ENCODE measurements at places on chromosomes 13 and 19. TPM values are rescaled to one million over a fixed set of nuclear protein-coding genes. Genes with fewer than 3 reads are reported as not detected.

DNA sequence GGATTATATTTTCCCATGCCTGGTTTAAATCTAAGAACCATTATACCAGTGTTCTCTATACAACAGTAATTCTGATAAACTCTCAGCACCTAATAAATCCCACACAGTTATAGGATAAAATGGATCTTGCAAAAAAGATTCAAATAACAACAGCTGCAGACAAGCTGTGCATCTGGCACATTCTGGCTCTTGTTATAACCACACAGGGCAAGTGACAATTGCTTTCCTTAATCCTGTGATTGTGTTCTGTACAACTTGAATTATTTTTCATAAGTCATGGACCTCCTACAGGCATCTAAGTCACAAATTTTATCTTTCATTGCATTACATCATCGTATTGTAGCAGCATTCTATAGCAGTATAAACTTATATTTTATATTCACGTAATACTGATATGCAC is 948.3 kb downstream of the SLITRK1 start:
- H3K4me3 ChIP-seq = no peak overlapping the region
- DNase-seq = no peak
- no peaks in the 10 kb centered on the region for H3K4me1 ChIP-seq
- H3K27me3 ChIP-seq = no peaks in the 10 kb centered on the region
- H3K27ac ChIP-seq = no peak overlapping the region

GRCh38 chr13:70923863-70924752 is 815.9 kb upstream of the KLHL1 start:
- H3K27ac ChIP-seq = no peak overlapping the region
- no peaks in the 10 kb centered on the region for H3K36me3 ChIP-seq
- H3K27me3 ChIP-seq = no peaks in the 10 kb centered on the region
- no peak for DNase-seq
- no peaks in the 10 kb centered on the region for H3K4me1 ChIP-seq

- H3K4me1 ChIP-seq = peaks cover 17% of the 10 kb centered on the region
- H3K36me3 ChIP-seq = peaks cover 26% of the 10 kb centered on the region
- no peak for DNase-seq
- H3K4me3 ChIP-seq = no peak overlapping the region
- no peaks in the 10 kb centered on the region for H3K27me3 ChIP-seq
Measured at GRCh38 chr19:1947651-1948209, 6.8 kb downstream of the CSNK1G2 start.

DNA sequence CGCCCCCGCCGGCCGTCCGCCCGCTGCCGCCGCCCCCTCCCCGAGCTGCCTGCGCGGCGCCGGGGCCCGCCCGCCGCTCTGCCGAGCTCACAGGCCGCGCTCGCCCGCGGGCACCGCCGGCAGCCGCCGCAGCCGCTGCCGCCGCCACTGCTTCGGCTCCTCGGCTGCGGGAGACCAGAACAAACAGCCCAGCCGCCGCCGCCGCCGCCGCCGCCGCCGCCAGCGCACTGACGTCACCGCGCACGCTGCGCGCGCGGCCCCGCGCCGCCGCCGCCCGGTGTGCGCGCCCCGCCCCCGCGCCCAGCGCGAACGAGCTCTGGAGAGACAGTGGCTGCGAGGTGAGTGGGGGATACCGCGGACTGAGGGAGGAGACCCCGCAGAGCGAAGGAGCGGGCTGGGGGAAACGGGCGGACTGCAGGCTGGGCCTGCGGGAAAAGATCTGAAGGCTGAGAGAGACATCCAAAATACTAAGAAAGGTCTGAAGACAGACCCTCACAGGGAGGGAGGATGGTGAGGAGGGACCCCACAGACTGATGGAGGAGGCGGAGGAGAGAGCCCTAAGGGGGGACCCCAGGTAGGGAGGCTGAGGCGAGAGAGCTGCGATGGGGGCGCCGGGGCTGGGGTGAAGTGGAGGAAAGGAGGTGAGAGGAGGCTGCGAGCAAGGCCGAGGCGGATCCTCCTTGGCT is at the start of gene BRD4:
Gene BRD4, minus strand, starts transcription at position 229 of the 686 bp plus-strand sequence. CDS start 59,440 bp downstream, outside the sequence.
- H3K4me1 ChIP-seq = peaks cover 29% of the 10 kb centered on the region
- DNase-seq = peak; percentile 95
- peak within 1 kb of the TSS; percentile 96 for H3K4me3 ChIP-seq
- H3K36me3 ChIP-seq = peaks cover 26% of the 10 kb centered on the region
- no peaks in the 10 kb centered on the region for H3K27me3 ChIP-seq

Gene TMEM38A
- total RNA-seq = 0.83 TPM

- H3K36me3 ChIP-seq = no peaks in the 10 kb centered on the region
- DNase-seq = no peak
- H3K27me3 ChIP-seq = peaks cover 2% of the 10 kb centered on the region
- H3K4me1 ChIP-seq = no peaks in the 10 kb centered on the region
Measured at GRCh38 chr13:109156181-109156935, 526.9 kb downstream of the MYO16 start.

GRCh38 chr13:57631596-57632275 is at the start of gene PCDH17:
Gene PCDH17, plus strand, starts transcription at chr13:57631744. Its CDS starts 803 bp downstream, at chr13:57632547.
- H3K36me3 ChIP-seq = peaks cover 6% of the 10 kb centered on the region
- H3K27ac ChIP-seq = peak within 1 kb of the TSS; percentile 70
- DNase-seq = peak; percentile 64
- H3K27me3 ChIP-seq = peaks cover 61% of the 10 kb centered on the region
- peaks cover 16% of the 10 kb centered on the region for H3K4me1 ChIP-seq

Gene CLEC11A
- 1.3 TPM for total RNA-seq

Gene ZNF431
- 14.8 TPM for total RNA-seq

GRCh38 chr13:78040205-78040830 is 121.7 kb upstream of the EDNRB start:
- no peaks in the 10 kb centered on the region for H3K4me1 ChIP-seq
- H3K36me3 ChIP-seq = no peaks in the 10 kb centered on the region
- no peak overlapping the region for H3K4me3 ChIP-seq
- H3K27ac ChIP-seq = no peak overlapping the region
- H3K27me3 ChIP-seq = no peaks in the 10 kb centered on the region

Gene CYTH2
- 31.6 TPM for total RNA-seq

DNA sequence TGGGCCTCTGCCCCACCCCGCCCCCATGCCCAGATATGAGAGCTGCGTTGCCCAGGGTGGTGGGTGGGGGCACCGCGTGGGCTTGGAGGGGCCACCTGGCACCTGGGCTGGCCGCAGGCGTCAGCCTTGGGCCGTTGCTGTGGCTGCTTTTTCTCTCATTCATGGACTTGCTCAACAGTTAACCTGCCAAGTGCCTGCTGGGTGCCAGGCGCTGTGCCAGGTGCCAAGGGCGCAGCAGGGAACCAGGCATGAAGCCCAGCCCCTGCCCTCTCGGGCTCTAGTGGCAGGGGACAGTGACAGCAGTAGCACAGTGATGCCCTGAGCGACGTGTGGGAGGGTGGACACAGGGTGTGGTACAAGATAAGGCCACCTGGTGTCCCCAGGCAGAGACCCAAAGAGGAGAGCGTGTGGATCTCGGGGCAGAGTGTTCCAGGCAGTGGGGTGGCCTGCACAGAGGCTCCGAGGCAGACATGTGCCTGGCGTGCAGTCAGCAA is 28.1 kb downstream of the DHX34 start:
- H3K4me1 ChIP-seq = peaks cover 7% of the 10 kb centered on the region
- no peak overlapping the region for H3K4me3 ChIP-seq

GRCh38 chr13:91134803-91135184 is 212.7 kb upstream of the MIR17HG start:
- no peaks in the 10 kb centered on the region for H3K27me3 ChIP-seq
- H3K27ac ChIP-seq = no peak overlapping the region
- no peaks in the 10 kb centered on the region for H3K36me3 ChIP-seq

DNA sequence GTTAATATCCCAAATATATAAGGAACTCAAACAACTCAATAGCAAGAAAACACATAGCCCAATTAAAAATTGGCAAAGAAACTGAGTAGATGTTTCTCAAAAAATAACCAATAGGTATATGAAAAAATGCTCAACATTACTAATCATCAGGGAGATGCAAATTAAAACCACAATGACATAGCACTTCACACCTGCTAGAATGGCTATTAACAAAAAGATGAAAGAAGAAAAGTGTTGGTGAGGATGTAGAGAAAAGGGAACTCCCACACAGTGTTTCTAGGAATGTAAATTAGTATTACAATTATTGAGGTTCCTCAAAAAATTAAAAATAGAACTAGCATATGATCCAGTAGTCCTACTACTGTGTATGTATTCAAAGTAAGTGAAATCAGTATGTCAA is 1212.8 kb downstream of the DIAPH3 start:
- no peak for DNase-seq
- H3K4me1 ChIP-seq = no peaks in the 10 kb centered on the region
- H3K4me3 ChIP-seq = no peak overlapping the region
- no peak overlapping the region for H3K27ac ChIP-seq

DNA sequence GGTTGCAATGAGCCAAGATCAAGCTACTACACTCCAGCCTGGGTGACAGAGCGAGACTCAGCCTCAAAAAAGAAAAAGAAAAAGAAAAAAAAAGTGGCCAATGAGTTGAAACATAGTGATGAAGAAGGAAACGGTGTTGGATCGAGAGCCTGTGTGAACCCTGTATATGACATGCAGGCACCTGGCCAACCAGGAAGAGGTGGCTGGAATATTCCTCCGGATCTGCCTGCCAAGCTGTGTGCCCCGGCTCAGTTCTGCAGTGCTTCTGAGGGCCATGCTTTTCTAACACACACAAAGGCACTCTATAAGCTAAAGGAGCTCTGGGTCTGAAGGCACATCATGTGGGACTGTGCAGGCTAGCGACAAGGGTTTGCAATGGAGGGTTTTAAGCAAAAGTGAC is 3.7 kb upstream of the ZNF444 start:
- H3K27me3 ChIP-seq = peaks cover 4% of the 10 kb centered on the region
- H3K4me3 ChIP-seq = no peak overlapping the region
- no peak for DNase-seq
- H3K36me3 ChIP-seq = peaks cover 3% of the 10 kb centered on the region
- peaks cover 20% of the 10 kb centered on the region for H3K4me1 ChIP-seq

DNA sequence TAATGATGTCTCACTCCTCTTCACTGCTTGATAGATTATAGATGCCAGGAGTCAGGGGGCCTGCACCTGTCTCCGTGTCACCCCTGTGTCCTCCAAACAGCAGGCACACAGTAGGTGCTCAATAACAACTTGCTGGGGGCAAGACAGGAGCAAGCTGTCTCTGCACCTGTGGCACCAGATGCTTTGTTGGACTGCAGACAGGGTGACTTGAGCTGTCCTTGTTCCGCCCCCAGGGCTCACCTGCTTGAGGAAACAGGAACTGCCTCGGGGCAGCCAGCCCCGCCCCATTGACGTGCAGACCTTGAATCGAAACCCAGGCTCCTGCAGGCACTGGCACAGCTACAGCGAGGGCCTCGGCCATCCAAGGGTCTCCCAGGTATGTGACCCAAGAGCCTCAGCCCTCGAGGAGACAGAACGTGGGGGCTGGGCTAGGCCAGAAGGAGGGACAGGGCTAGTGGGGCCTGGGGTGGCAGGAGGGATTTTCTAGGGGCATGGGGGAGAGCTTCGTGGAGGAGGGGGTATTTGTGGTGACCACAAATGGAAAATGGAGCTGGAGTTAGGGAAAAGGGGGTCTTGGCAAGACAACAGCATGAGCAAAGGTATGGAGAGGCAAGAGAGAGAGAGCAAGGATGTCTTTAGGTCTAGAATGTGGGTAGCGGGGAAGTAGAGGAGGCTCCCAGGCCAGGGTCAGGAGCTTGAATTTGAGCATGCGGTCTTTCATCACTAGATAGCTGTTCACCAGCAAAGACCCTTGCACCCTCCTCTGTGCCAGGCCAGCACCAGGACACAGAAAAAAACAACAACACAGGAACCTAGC is at the start of gene HSH2D:
Gene HSH2D, plus strand, starts transcription at position 287 of the 817 bp plus-strand sequence. CDS start 5,066 bp downstream, outside the sequence.
- H3K27ac ChIP-seq = peak within 1 kb of the TSS; percentile 98
- H3K4me1 ChIP-seq = peaks cover 45% of the 10 kb centered on the region
- peak within 1 kb of the TSS; percentile 96 for H3K4me3 ChIP-seq
- no peaks in the 10 kb centered on the region for H3K27me3 ChIP-seq
- DNase-seq = peak; percentile 95

Gene ACP7
- total RNA-seq = not detected

Gene FAM216B
- total RNA-seq = not detected

Gene PRTN3
- total RNA-seq = not detected

DNA sequence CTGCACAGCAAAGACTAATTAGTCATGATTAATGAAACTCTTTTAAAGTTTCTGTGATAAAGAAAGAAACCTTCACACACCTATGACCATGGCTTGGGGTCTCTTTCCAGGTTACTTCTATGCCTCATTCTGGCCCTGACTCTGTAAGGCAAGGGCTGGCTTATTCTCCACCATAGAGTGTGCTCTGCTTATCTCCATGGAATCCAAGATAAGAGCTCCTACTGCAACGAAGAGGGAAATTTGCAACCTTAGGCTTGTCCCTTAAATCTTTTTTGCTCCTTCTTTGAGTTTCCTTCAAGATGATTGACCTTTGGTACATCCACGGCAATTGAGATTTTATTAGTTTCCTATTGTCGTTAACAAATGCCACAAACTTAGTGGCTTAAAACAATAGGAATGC is 239.9 kb downstream of the SPRY2 start:
- no peaks in the 10 kb centered on the region for H3K36me3 ChIP-seq
- no peaks in the 10 kb centered on the region for H3K4me1 ChIP-seq
- no peak overlapping the region for H3K27ac ChIP-seq
- DNase-seq = no peak

Gene NLRP11
- total RNA-seq = not detected

Gene FFAR2
- total RNA-seq = not detected

Gene LCP1
- total RNA-seq = 758 TPM

Gene ATXN8OS
- total RNA-seq = not detected

Gene ATP4A
- total RNA-seq = not detected

GRCh38 chr13:27917121-27917947 is 2.5 kb upstream of the PDX1 start:
- peaks cover 3% of the 10 kb centered on the region for H3K36me3 ChIP-seq
- peaks cover 65% of the 10 kb centered on the region for H3K27me3 ChIP-seq
- H3K27ac ChIP-seq = peak overlapping the region; percentile 80
- peak; percentile 59 for DNase-seq
- peaks cover 12% of the 10 kb centered on the region for H3K4me1 ChIP-seq

Gene ZNF225
- total RNA-seq = 3.2 TPM

DNA sequence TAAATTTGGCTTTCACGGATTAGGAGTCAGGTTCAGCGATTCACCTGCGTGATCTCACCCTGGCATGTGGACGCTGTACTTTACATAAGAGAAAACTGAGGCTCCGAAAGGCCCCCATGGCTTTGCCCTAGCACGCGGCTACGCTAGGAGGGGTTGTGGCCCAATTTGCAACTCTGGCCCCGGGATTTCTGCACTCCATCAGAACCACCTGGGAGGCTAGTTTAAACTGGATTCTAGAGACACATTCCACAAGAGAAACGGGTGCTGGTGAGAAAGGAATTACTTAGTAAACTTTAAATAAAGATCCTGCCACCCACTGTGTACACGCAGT is 6.2 kb downstream of the BCL3 start:
- peak overlapping the region; percentile 84 for H3K27ac ChIP-seq
- H3K27me3 ChIP-seq = peaks cover 2% of the 10 kb centered on the region
- peak overlapping the region; percentile 95 for H3K4me3 ChIP-seq
- DNase-seq = no peak
- H3K4me1 ChIP-seq = peaks cover 60% of the 10 kb centered on the region

Gene PGLYRP1
- not detected for total RNA-seq

Gene UBE2L5
- total RNA-seq = not detected

DNA sequence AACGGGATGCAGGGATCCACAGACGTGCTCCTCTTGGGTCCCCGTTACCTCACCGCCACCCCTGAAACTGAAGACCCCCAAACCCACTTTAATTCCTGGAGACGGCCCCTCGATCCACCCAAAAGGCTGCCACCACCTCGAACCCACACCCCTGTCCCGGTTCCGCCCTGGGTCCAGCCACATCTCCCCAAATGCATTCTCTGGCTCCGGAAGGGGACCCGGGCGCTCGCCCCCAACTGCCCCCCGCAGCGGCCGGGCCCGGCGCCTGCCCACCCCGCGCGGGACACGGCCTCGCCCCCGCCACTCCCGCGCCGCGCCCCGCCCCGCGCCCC is 219 bp upstream of the FSTL3 start:
- no peak for DNase-seq
- no peaks in the 10 kb centered on the region for H3K36me3 ChIP-seq
- no peak overlapping the region for H3K27ac ChIP-seq

All from activated CD4-positive, alpha-beta T cell treated with anti-CD3 and anti-CD28 coated beads, Interleukin-2, amount 10 ng/mL, durations not matched to agents 24 days and 14 days (primary cell).